Activated CD4-positive, alpha-beta T cell treated with anti-CD3 and anti-CD28 coated beads, Interleukin-2, amount 50 U/mL, for 4 hours (primary cell): ENCODE measurements at places on chromosomes 12 and 14.

DNA sequence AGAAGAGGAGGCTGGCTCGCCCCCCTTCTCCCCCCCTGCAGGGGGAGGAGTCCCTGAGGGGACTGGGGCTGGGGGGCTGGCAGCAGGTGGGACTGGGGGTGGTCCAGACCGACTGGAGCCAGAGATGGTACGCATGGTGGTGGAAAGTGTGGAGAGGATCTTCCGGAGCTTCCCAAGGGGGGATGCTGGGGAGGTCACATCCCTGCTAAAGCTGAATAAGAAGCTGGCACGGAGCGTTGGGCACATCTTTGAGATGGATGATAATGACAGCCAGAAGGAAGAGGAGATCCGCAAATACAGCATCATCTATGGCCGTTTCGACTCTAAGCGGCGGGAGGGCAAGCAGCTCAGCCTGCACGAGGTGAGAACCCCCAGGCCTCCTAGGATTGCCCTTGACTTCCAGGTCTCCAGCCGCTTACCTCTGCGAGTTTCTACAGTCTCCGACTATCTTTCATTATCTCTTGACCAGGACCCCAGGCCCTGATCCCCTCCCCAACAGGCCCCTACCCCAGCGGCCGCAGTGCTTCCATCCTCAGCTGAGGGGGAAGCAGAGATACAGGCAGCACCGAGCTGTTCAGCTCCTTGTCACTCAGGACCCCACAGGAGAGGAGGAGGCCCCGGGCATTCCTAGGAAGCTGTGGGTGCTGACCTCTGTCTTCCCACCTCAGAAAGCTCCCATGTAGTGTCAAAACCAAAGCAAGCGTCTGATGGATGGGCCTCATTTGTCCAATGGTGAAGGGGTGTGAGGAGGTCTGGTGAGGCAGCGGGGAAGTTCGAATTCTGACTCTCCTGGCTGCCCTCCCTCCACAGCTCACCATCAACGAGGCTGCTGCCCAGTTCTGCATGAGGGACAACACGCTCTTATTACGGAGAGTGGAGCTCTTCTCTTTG, 3.0 kb downstream of the NAB2 start:
- no peak for DNase-seq

DNA sequence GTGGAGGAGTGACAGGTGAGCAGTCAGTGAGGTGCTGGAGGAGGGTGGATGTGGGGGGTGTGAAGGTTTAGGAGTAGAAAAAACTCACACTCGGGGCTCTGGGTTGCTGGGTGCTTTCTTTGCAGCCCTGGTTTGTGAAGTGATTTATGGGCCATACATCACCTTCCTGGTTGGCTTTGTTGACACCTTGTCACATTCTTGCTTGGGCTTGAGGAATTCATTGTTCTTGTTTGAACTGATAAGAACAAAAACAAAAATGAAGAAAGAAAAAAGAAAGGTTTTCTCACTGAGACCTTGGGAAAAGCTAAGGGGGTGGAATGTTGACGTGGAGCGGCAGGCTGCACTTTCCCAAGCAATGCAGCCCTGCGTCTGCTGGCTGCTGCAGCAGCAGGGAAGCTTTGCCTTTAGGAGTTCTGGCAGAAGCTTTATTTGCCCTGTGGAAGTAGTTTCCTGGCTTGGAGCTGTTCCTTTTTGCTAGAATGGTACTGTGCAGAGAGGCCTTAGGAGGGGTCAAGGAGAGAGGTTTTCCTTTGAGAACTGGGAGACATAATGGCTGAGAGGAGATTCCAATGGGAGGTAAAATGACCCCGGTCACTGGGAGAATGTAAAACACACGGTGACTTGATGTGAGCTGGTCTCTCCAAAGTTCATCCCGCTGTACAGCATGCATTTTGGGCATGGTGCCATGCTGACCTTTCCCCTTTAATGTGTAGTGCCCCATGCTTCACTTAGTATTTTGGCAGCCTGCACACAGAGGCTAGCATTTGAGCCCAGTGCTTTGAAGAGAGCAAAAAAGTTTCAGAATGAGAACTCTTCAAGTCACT, 52.8 kb downstream of the HMGA2 start:
- DNase-seq: no peak

DNA sequence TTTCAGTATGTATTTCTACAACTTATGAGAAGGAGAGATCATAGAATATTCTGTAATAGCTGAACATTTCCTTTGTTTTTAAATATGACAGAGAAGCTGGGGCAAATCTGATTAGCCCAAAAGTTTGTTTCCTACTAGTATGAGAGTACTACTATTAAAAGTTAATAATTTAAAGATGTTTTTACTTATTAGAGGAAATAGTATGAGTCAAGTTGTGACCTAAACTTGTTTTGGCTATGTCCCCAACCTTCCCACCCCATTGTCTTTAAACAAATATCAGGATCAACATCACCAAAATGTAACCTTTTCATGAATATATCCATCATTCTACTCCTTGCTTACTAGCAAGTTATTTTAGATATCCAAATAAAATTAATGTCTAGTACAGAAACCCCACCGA, 10.5 kb downstream of the GNPNAT1 start:
- no peak for DNase-seq

- no peak for DNase-seq
Measured at GRCh38 chr14:99346470-99347080, 74.6 kb upstream of the BCL11B start.

DNA sequence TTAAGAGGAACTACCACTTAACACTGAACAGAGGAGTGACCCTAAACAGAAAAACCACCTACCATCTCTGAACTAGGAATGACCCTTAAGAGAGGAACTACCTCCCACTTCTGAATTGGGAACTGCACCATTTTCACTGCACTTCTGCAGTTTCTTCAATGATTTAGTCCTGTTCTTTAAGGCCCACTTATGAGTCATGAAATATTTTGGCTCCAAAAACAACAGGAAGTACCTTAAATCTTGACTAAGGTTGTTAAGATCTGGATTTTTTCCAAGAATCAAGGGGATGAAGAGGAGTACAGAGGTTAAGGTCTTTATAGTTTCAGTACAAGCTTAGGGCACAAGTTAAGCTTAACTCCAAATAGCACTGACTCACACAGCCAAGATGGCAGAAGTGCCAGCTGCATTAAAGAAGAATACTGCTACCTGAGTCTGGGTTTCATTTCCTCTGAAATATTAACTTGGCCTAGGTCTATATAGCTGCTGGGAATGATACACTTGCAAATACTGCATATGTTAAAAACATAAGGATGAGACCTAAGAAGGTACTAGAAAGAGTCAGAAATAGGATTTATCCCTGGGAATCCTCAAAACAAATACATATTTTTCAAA, 4.2 kb downstream of the NPC2 start:
- no peak for DNase-seq

DNA sequence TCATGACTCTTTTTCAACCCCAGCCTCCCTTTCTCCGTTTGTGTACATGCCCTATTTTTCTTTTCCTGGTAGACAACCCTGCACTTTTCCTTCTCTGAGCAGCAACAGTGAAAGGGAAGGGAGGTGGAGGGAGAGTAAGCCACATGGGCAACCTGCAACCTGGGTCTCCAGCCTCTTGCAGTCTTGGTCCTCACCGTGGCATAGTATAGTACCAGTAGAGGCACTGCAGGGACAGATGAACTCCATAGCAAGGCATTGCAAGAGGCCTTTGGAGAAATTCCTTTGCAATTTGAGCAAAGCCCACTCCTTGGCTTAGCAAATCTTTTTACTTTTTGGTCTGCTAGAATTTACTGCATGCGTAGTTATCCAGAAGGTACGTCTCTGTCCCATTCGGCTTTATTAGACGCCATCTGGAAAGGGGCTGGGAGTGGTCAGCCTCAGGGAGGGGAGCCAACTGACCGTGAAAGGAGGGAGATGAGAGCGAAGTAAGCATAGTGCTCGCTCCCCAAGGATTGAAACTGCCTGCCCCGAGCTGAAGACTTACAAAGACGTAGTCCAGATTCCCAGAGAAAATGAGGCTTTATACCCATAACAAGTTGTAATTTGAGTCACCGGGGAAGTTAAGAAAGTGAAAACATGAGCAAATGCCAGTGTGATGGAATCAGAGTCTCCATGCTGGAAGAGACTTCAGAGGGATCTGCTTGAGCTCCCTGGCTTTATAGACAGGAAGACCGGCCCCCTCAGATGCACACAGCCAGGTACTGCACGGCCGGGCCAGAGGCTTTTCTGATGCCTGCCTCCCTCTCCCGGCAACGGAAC, 332.0 kb downstream of the CACNA1C start:
- DNase-seq: no peak

GRCh38 chr14:62301080-62301479, 538.9 kb downstream of the SNAPC1 start:
- DNase-seq: no peak

GRCh38 chr14:33686856-33687255, 264.0 kb downstream of the EGLN3 start:
- no peak for DNase-seq

DNA sequence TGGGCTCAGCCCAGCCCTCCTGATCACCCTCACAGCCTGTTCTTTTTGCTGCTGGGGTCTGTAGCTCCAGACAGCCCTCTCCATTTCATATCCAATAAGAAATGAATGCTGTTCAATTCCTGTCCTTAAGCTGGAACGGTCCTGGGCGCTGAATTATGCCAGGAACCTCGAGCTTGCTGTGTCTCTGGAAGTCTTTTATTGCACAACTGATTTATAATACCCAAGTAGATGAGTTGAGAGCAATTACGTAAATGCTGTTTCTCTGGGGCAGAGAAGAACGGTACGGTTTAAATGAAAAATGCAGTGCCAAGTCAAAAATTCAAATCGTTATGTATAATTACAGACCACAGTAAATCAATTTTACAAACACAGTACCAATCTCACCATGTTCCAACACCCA, 161.0 kb downstream of the SAMD4A start:
- DNase-seq: no peak

GRCh38 chr12:17333287-17333686, 727.3 kb upstream of the LMO3 start:
- no peak for DNase-seq

GRCh38 chr12:12474471-12474928, 88.2 kb downstream of the DUSP16 start:
- peak; percentile 29 for DNase-seq

DNA sequence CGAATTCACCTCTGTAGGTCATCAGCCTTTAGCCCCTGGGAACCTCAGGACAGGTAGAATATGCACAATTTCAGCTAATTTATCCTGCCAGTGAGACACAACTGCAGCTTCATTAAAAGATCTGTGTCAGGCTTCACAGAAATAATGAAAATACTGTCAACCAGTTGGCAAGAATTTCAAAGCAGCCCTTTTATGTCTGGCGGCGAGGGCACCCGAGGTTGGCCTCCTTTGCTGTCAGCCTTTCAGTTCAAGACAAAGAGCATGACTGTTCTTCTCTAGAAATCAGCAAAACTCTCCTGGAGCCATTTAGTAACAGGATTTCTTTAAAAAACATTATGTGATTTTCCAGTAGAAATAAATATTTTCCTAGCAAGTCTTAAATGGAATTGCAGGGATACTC, 75.9 kb downstream of the BBS10 start:
- no peak for DNase-seq

DNA sequence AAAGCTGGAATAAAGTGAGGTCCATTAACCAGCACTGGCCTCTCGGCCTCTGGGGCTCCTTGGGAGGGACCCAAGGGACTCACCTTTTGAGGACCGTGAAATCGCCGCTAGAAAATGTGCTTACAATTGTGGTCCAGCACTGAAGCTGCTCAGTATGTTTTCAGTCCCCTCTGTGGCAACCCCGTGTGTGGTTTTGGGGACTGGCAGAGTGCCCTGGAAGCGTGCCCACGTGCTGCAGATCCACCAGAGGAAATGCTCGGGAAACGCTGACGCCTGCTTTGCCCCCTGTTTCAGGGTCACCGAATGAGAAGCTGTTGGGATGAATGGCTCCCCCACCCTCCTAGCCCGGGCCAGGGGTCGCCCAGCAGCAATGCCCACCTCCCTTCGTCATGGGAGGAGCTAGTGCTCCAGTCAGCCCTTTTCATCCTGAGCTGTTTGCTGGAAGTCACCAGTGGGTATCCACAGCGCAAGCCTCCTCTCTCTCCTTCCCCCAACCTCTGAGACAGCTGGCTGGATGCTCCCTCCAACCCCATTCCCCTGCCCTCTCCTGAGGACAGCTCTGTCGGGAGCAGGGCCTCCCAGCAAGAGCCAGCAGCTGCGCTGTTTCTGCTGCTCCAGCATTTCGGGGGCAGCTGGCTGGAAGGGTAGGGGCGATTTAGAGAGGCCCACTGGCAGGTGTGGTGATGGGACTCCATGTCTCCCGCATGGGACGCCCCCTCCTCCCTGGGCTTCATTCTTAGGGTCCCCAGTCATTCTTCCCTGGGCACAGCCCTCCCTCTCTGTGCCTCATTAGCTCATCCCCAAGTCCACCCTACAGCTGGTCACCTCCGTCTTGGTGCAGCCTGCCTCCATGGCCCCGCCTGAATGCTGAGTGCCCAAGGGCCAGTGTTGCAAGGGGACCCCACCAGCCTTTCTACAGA, 33.2 kb upstream of the PPP1R13B start:
- DNase-seq: no peak

- no peak for DNase-seq
Measured at GRCh38 chr14:23123419-23123818, 4.4 kb upstream of the CEBPE start.

- no peak for DNase-seq
Measured at GRCh38 chr12:80766897-80767296, 50.2 kb downstream of the MYF5 start.

- DNase-seq: no peak
Measured at GRCh38 chr12:89568484-89568883, 42.6 kb upstream of the POC1B start.

DNA sequence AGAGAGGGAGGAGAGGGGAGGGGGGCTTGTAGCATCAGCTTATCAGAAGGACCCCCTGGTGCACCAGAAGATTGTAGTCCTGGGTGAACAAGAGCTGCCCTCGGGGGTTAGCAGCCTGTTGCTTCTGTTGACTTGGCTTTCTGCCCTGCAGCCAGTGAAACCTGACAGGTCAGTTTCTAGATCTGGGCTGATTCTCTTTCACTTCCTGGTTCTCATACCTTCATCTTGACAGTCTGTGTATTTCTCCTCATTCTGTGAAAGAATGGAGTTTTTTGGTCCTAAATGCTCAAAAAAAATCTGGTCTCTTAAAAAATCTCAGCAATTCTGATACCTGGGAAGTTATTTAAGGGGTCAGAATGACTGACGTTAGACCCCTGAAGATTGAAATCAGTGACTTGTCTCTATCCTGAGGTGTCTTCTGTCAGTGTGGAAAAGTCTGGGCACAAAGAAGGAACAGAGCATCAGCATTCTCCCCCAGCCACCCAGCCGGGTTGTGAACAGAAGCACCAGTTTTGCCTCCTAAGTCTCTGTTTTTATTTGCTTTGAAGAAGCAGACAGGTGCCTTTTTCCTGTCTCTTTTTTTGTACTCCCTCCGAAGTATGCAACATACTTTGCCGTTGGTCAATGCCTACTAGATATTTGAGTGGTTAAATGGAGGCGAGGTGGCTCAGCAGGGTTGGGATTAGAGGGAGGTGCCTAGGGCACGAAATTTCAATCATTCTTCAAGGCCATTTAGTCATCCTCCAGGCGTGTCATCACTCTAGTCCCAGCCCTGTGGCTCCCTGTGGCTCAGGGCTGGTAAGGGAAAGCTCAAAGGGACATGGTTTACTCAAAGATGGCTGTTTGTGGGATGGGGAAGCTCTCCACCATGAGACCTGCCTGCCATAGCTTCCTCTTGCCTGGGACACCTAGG, 24.0 kb downstream of the TTC9 start:
- no peak for DNase-seq

- no peak for DNase-seq
Measured at GRCh38 chr12:109573914-109574244, 285 bp downstream of the MVK start.
